ENCODE measurements at places on chromosomes 2 and 18. TPM values are rescaled to one million over a fixed set of nuclear protein-coding genes. Genes with fewer than 3 reads are reported as not detected.

GRCh38 chr2:122323927-122324326, 568.5 kb downstream of the TSN start:
- no peaks in the 10 kb centered on the region for H3K4me1 ChIP-seq
- no peaks in the 10 kb centered on the region for H3K36me3 ChIP-seq
- H3K4me3 ChIP-seq = no peak overlapping the region
- DNase-seq = no peak

DNA sequence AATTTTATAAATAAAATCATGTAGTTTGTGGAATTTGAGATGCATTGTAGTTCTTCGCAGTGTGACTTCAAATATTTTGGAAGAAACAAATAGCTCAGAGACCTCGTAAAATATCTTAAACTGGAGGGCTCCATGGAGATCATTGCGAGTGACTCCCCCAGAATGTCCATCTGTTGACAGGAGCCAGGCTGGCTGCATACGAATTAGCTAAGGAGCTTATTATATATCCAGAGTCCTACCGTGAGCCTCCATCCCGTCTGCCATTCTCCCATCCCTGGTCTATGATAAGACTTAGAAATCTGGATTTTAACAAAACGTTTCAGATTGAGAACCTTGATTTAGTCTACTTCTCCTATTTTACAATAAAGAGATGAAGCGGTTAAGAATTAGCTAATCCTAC, 80.2 kb downstream of the MSH2 start:
- DNase-seq = no peak
- H3K27me3 ChIP-seq = no peaks in the 10 kb centered on the region
- H3K4me1 ChIP-seq = no peaks in the 10 kb centered on the region
- no peaks in the 10 kb centered on the region for H3K36me3 ChIP-seq

- H3K27ac ChIP-seq = no peak overlapping the region
- H3K27me3 ChIP-seq = no peaks in the 10 kb centered on the region
- no peaks in the 10 kb centered on the region for H3K36me3 ChIP-seq
- no peaks in the 10 kb centered on the region for H3K4me1 ChIP-seq
- DNase-seq = no peak
Measured at GRCh38 chr2:196335221-196335634, 163.8 kb upstream of the STK17B start.

DNA sequence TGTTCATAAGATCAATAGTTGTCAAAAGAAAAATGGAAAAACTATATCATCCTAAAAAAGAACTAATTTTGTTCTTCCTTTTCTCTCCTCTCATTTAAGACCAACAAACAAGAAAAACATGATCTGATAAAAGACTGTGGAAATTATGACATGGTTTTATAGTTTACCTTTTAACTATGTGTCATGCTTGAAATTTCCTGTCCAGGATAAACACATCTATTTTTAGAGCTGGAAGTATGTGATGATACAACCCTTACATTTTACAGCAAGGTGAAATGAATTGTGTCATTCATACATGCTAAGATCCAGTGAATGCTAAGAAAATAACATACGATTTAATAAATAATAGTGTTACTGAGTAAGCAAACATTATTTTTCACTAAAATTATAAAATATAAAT, 89.9 kb downstream of the GULP1 start:
- no peaks in the 10 kb centered on the region for H3K36me3 ChIP-seq
- DNase-seq = no peak
- no peaks in the 10 kb centered on the region for H3K27me3 ChIP-seq

Gene CRACDL
- total RNA-seq = 0.79 TPM

Gene KRCC1
- 7.1 TPM for total RNA-seq

Measured in naive thymus-derived CD4-positive, alpha-beta T cell (primary cell).